ENCODE measurements at places on chromosomes 16 and 17.

- no peak for DNase-seq
These were observed 191.7 kb downstream of the PRKCB start for GRCh38 chr16:24027466-24027865.

- DNase-seq = no peak
These were observed 19.9 kb upstream of the MMD start for GRCh38 chr17:55441544-55441943.

DNA sequence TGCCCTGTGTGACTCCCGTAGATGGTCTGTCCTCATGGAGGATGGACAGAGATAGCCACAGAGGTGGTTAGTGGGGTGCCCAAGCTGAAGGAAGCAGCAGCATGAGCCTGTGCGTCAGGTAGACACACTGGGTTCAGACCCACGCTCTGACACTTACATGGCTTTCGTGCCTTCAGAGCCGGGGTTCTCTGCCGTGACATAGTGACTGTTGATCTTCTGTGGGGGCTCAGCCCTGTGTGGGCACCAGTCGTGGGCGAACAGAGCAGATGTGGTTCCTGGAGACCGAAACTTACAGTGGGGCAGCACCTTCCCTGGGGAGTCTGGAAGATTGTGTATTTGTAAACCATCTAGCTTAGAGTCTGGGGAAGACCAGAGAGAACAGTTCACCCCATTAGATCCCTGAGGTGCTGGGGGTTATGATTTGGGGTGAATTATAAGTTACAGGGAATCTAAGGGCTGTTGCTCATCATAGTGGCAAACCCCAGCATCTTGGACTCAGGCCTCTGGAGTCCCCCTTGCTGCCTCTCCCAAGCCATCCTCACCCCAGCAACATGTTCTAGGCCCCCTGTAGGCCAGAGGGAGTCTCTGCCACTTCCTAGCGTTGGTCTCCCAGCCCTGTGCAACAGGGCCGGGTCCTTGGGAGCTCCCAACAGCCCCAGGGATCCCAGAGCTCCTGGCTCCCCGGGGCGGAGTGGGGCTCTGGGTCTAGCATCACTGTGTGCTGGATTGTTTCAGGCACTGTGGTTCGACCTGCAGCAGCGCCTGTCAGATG, 28.6 kb downstream of the NECAB2 start:
- DNase-seq = no peak

DNA sequence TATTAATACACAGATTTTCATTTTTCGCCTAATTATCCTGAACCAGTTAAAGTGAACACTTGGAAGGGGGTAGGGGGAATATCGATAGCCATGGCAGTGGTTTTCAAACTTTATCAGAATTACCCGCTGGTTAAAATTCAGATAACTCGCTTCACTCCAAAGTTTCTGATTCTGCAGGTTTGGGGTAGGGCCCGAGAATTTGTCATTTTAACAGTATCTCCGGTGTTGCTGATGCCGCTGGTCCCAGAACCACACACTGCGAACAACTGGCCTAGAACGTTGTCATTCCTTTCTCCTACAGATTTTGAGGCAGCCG, 313 bp upstream of the NSRP1 start:
- no peak for DNase-seq

DNA sequence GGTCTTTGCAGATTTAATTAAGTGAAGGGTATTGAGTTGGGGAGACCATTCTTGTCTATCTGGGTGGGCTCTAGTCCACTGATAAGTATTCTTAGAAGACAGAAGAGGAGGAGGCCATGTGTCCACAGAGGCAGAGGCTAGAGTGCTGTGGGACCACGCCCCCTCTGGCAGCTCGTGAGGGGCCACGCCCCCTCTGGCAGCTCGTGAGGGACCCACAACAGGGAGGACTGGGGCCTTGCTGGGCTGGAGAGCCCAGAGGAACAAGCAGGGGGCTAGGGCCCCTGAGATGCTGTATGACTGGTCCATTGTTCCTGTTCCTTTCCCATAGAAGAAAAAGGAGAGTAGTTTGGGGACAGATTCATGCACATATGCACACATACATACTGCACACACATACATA, 106.8 kb downstream of the METRNL start:
- no peak for DNase-seq

DNA sequence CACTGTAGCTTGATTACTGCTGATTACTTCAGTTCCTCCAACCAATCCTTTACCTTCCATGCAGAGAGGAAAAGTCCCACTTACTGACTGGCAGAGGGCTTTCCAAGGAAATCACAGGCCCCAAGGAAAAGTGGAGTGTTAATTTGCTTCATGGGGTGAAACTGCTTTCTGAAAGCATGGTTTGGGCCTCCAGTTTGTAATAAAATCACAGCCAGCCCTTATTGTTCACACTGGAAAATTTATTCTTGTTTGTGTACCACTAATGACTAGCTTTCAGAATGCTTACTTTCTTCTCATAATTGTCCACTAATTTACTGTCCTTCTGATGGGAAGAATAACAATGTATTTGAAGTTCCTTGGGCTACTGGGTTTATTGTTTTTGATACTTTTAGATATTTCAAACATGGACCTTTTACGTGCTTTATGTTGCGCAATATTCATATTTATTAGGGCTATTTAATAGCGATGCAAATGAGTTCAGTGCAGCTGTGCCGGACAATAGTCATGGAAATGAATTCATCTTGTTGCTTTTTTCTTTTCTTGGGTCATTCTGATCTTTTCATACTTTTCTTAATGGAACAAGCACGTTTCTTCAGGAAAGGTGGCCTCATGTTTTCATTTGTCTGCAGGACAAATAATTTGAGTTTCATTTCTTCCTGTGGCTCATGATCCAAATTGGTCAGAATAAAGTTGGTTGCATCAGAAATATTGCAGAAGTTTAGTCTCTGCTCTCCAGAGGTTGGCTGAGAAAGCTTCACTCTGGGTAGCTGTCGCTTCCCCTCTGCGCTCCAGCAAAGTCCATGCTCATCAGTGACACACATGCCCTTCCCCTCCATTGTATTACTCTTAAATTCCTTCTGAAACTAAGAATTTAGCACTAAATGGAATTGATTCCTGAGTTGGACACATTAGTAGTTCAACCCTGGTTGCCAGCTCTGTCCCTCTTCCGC, 128.7 kb downstream of the PRKCA start:
- no peak for DNase-seq

DNA sequence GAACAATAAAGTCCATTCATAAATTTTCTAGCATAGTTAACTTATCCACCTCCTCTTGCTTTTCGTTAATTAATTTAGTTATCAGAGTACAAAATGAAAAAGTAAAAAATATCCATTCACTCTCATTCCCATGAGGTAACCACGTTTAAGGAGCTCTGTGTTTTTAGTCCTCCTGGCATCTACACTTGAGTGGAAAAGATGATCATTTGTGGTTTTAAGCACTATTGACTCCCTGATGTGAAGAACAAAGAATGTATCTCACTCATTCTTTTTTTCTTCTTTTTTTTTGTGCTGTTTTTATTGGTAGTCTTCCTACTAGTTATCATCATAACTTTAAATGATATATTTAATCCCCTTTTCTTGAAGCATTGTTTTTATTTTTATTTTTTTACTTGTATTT, 26.1 kb downstream of the QPRT start:
- DNase-seq = no peak

GRCh38 chr16:57527027-57527426, 9.3 kb downstream of the CCDC102A start:
- no peak for DNase-seq

GRCh38 chr16:74573622-74574021, 33.3 kb downstream of the GLG1 start:
- no peak for DNase-seq

- DNase-seq = no peak
These were observed 690.1 kb downstream of the WWOX start for GRCh38 chr16:78789561-78789960.

DNA sequence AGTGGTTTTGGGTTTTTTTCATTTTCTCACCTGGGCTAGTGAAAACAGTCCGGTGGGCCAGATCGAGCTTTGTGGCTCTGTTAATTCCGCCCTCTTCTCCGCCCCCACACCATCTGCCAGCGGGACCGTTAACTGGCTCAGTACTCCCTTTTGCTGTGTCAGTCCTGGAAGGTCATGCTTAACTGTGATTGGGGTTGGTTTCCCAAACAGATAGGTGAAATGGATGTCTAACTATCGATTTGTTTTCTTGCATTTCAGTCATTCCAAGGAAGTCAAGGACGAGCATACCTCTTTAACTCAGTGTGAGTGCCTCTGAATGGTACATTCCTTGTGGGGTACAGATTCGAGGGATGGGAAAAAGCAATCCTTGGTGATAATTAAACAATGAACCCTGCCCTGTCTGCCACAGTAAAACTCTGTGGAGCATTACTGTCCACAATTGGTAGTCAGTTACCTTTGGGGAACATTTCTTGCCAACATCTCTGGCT, 56.7 kb downstream of the YPEL2 start:
- DNase-seq = no peak

DNA sequence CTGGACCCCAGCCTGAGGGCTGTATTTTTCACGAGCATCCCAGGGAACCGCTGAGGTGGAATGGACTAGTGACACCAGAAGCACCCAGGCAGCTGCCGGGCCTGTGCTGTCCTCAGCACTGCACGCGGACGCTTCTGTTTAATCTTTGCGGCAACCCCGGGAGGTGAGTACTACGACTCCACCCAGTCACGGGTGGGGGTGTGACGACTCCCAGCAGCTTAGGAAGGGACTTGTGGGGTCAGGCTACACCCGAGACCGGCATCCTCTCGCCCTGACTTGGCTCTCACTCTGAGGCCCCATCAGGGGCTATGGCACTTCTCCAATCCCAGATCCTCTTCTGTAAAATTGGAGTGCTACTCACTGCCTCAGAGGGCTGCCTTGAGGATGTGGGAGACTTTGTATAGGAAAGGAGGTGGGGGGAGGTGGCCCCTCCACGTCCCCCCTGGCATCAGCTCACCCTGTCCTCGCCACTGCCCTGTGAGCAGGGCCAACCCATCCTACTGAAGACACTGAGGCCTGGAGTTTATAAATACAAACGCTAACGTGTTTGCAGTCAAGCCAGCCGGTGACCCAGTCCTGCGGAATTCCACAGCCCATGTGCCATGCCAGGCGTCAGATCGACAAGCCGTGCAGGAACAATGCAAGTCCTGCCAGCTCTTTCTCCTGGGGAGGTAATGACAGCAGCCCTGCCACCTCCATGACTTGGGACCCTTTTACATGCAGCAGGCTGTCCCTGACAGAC, 44.4 kb downstream of the PPL start:
- no peak for DNase-seq

- no peak for DNase-seq
These were observed 66.7 kb downstream of the PPM1E start for GRCh38 chr17:58822148-58823050.

DNA sequence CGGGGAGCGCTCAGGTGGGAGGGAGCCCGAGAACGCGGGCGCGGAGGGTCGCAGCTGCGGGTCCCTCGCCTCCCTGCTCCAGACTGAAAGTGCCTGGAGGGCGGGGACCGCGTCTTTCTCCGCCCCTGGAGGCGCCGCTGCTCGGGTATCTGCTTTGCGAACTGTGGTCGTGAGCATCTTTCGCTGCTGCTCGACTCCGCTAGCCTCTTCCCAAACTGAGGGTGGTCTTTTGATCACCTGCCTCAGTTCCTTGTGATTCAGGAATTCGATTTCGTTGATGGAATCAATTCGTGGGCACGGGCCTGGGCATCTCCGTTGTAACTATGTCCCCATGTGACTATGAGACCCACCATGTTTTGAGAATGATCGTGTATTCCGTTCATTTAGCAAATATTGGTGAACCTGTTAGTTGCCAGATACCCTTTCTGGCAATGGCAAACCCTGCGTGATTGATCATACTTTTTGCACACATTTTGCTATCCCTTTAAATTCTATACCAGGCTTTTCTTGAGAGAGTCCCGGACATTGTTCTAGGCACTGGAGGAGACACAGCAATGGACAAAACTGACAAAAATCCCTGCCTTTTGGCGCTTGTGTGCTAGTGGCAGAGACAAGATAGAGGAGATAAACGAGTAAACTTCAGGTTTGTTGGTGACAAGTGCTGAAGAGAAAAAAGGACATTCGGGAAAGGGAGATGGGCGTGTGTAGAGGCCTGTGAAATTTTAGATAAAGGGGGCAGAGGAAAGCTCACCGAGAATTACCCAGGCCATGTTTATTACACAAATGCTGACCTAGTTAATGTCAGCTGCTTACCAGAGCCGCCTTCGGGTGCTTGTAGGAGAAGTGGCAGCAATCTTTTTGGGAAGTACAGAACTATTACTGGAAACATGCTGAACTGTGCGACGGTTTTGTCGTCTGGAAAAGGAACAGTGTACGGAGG, 948 bp downstream of the UTP18 start:
- DNase-seq = no peak

GRCh38 chr16:3949946-3950342, 69.4 kb upstream of the CREBBP start:
- DNase-seq = no peak

DNA sequence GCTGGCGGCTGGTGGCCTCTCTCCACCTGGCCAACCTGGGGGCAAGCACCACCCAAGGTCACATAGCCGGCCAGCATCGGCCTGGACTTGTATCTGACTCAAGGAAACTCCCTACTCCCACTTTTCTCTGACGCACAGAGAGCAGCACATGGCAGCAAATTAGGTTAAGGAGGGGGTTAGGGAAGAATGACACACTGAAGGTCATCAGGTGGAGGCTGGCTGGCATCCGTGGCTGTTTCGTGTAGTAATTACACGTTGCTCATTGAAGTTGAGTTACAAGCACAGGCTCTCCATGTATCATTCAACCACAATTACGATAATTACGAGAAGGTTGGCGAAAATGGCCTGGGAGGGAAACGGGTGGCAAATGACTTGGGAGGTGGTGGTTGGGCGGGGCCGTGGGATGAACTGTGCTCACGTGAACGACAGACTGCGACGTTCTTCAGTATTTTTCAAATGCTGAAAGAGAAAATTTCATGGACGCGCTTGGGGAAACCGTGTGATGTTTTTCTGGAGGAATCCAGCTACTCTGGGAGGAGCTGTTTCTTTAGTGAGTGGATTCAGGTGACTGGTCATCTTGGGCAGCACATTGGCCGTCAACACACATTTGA, 4.0 kb upstream of the METRNL start:
- no peak for DNase-seq

GRCh38 chr16:11015076-11015475, 70.7 kb downstream of the CLEC16A start:
- no peak for DNase-seq

GRCh38 chr17:17071531-17072360, 29.5 kb downstream of the MPRIP start:
- DNase-seq = no peak
